Mammary epithelial cell (primary cell): ENCODE measurements at places on chromosomes 11 and 22. TPM values are rescaled to one million over a fixed set of nuclear protein-coding genes. Genes with fewer than 3 reads are reported as not detected.

NELL1 gene
- not detected for polyA plus RNA-seq

LINC01488 gene
- not detected for polyA plus RNA-seq

HTATIP2 gene
- 25.7 TPM for polyA plus RNA-seq

CD44 gene
- polyA plus RNA-seq, result 2,091 TPM

GUCY1A2 gene
- polyA plus RNA-seq, result not detected

CCND1 gene
- 244 TPM for polyA plus RNA-seq

SAA2 gene
- polyA plus RNA-seq, result 9.6 TPM

CEP126 gene
- polyA plus RNA-seq, result 0.76 TPM

MS4A5 gene
- not detected for polyA plus RNA-seq

P2RX6 gene
- polyA plus RNA-seq, result 1.6 TPM

DDI1 gene
- polyA plus RNA-seq, result not detected

- DNase-seq, result peak; percentile 92
These were observed 45.5 kb upstream of the CRYBB3 start for GRCh38 chr22:25153961-25154666.

DNA sequence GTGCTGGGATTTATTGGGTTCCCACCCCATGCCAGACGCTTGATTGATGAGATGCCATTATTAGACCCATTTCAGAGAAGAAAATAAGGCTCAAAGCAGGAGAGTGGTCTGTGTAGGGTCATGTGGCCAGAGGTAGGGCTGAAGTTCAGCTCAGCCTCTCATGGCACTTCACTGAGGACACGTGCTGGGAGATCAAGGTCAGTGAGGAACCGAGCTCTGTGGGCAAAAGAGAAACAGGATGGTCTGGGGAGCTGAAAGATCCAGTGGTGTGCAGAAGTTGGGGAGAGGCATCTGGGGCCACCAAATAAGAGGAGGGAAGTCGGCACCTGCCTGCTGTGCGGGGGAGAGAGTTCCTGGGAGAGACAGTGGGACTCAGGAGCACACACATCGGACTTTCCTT, 19.6 kb downstream of the RHOD start:
- DNase-seq, result no peak

DNA sequence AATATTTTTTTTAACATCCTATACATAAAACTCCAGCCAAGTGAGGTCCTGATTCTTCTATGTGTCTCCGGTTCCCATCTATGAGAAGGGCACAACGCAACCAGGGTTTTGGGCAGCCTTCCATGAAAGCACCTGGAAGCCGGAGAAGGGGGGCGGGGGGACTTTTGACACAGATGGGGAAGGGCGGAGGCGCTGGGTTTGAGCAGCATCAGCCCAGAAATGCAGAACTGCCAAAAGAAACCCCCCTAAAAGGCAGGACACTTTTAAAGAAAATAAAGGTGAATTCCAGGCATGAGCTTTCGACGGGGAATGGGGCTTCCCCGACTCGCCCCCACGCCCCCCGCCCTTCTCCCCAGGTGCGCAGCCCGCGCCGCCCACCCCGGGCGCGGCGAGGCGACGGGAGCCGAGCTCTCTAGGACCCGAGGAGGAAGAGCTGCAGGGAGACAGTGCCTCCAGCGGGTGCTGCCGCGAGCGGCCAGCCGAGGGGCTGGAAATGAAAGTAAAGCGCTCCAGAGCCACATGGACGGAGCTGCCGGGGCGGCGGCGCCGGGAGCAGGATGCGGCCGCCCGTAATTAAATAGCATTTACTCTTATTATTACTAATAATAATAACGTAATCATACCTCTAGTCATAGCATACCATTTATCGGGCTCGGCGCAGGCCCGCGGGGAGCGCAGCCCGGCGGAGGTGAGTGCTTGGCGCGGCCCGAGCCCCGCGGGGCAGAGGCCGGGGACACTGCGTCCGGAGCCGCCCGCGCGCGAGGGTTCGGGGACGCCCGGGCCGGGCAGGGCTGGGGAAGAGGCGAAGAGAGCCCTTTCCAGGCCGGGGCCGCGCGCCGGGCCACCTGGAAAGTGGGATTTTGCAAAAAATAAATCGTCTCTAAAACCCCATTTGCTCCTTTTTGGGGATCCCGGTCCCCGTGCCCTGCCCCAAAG, at the start of gene ZC3H7B:
TSS of gene ZC3H7B (plus strand) at position 441 of the 936 bp plus-strand sequence. CDS start 19,136 bp downstream, outside the sequence.
- DNase-seq, result peak; percentile 80

- DNase-seq, result no peak
These were observed 4.7 kb upstream of the TMPRSS13 start for GRCh38 chr11:117933930-117934329.

DNA sequence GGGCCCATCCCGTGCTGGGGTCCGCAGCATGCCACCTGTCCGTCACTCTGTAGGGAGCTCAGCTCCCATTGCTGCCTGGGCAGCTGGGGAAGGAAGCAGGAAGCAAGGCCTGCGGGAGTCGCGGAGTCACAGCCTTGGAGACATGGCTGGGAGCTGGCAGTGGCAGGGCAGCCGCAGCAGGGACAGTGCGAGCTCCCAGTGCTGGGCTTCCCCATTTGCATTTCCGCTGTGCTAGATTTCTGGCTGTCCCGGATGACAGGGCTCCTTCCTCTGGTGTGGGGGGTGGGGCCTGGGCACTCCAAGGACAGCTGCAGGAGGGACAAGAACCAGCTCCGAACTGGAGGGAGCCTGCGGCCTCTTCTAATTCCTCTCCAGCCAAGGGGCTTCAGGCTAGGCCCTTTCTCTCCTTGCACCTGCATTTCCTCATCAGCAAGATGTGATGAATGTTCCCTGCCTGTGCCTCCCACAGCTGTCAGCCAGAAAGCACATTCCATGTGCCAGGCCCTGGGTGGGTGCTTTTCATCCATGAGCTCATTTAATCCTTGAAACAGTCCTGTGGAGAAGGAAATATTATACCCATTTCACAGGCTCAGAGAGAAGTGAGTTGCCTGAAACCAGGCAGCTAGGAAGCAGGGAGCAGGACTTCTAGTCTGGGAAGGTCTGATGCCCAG, 48.0 kb downstream of the MYO7A start:
- no peak for DNase-seq

DNA sequence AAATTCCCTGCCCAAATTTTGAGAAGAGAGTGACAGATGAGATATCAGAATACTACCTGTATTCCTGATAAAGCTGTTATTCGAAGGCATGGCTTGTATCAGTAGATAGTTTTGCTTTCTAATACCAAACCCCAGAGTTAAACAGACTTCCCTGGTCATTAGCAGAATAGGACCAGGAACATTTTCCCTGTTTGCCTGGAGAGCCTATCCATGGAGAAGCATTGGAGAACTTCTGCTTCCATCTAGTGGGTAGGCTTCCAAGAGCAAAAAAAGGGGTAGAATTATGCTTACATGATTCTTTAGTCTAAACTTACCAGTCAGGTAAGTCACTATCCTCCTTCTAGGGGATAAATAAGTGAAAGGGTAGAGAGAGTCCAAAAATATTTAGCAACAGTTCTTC, 14.2 kb downstream of the PDE3B start:
- DNase-seq, result no peak

DNA sequence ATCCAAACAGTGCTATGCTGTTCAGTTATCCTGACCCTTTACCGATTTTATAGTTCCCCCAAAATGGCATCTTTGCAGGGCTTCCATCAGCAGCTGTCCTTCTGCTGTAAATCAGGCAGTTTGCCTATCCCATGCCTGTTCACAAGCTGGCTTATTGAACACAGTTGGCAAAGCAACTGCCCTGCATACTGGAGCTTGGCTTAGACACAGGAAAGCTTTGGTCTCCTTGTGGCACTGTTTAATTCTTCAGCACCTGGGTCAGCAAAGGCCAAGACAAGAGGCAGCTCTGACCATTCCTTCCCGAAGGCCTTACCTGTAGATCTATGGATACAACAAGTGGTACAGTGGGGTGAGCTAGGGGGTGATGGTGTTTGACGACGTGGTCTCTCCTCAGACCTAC, 32.2 kb downstream of the TSPAN18 start:
- DNase-seq, result no peak

- DNase-seq, result no peak
These were observed 14.4 kb downstream of the DCUN1D5 start for GRCh38 chr11:103077554-103077953.

GRCh38 chr11:34104680-34105078, 750 bp upstream of the NAT10 start:
- no peak for DNase-seq

DNA sequence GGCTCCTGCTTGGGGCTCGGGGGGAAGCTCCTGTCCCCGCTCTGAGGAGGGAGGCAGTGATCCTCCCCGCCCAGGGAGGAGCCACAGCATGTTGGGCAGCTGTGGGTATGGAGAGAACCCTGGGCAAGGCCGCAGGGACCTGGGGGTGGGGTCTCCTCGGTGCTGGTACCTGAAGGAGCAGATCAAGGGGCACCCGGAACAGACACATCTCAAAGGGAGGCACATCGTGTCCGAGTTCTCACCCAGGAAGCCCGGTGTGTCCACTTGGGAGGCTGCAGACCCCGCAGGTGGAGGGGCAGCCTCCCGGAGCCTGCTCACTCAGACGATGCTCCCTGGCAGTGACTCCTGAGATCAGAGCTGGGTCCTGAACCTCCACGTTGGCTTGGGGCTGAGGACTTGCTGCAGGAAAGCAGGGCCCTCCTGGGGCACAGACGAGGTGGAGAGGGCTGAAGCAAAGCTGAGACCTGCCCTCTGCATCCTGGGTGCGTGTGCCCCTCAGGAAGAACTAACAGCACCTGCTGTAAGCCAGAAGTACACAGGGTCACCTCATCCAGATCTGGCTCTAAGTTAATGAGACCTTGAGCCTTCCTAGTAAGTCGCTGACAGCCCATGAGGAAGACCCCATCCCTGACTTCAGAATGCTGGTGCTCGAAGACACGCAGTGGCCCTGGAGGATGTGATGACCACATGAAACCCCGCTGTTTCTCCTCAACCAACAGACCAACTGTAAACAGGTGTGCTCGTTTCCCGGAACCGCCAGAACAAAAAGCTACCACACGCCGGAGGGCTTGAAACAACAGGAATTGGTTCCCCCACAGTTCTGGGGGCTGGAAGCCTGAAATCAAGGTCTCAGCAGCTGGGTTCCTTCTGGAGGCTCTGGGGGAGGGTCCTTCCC, 5.9 kb upstream of the OSBPL5 start:
- no peak for DNase-seq

DNA sequence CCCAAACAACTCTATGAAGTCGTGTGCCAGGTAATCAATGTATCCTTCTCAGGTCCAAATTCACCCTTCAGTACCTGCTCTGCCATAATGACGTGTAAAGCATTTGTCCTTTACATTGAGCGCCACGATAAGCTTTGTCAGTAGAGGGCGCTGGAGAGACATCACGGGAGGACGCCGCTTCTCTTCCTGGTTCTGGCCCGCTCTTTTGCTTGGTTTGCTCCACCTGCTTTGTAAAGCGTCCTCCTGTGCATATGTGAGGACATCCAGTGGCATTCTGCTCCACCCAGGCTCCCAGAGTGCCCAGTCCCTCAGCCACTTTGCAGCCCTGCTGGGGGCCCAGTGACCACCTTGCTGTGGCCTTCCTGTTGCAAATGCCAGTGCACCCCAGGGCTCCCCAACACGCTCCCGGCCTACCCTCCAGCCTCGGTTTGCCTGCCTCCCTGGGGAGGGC, 61.1 kb downstream of the WT1 start:
- DNase-seq, result no peak

DNA sequence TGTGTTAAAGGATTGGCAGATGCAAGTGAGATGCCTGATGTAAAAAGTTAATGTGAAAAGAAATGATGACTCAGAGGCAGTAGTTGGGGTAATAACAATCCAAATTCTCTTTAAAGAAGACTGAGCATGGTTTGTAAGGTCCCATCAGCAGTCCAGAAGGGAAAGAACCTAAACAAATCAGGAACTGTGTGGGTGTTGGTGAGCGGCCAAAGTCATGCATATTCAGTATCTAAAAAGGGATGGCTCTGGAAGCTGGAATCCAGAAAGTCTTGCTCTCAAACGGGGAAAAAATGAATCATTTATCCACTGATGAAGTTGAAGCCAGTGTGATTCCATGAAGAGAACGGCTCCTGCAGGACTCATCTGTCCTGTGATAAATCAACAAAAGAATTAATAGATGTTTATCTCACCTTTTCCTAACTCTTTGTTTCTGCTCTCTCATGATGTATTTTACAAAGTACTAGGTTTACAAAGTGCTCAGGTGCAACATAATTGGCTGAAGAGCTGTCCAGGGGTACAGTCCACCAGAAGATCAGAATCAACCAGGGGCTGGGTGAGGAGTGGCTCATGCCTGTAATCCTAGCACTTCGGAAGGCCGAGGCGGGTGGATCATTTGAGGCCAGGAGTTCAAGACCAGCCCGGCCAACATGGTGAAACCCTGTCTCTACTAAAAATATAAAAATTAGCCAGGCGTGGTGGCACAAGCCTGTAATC, 20.5 kb upstream of the SORL1-AS1 start:
- DNase-seq, result peak; percentile 45

DNA sequence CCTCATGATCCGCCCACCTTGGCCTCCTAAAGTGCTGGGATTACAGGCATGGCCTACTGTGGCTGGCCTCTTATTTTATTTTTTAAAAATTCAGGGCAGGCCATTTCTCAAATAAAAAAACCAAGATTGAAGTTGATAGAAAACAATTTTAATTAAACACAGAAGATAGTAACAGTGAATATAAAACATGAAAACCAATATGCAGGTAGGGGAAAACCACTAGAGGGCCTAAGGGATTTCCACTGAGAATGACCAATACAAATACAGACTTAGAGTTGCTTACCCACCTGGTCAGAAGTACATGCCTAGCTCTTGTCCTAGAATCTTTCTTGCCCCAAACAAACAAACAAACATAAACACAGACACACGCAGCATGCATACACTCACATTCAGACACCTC, 1.7 kb upstream of the RTCB start:
- DNase-seq, result peak; percentile 12

DNA sequence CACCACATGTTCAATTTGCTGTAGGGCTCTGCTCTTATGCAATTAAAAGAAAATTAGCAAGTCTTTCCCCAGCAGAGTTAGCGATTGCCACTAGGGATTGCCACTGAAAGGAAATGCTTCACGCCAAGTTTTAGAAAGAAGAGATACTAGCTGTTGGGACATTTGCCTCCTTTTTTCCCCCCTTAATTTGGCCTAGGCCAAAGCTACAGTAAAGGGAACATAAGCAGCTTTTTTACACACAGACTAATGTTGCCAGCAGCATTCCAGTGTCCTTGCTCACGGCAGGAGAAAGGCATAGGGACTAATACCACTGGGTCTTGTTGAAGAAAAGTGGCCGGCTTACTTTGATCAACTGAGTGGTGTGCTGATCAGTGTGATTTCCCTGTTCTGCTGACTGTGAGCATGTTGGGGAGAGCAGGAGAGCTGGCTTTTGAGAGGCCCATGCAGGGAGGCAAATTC, 71.2 kb downstream of the PHF21A start:
- DNase-seq, result peak; percentile 67

- DNase-seq, result no peak
These were observed 408.0 kb downstream of the SHANK2 start for GRCh38 chr11:70844387-70844786.

GRCh38 chr11:45651841-45652749, 13.3 kb downstream of the CHST1 start:
- DNase-seq, result no peak
